GM12865 (cell line): ENCODE measurements at places on chromosomes 12 and 14.

GRCh38 chr12:131608740-131609690, 101.9 kb upstream of the SFSWAP start:
- DNase-seq: peak; percentile 60

GRCh38 chr12:21774358-21775132, at the start of gene KCNJ8:
TSS of gene KCNJ8 (minus strand) at chr12:21774706. CDS start at chr12:21773616, 1,090 bp downstream.
- no peak for DNase-seq

DNA sequence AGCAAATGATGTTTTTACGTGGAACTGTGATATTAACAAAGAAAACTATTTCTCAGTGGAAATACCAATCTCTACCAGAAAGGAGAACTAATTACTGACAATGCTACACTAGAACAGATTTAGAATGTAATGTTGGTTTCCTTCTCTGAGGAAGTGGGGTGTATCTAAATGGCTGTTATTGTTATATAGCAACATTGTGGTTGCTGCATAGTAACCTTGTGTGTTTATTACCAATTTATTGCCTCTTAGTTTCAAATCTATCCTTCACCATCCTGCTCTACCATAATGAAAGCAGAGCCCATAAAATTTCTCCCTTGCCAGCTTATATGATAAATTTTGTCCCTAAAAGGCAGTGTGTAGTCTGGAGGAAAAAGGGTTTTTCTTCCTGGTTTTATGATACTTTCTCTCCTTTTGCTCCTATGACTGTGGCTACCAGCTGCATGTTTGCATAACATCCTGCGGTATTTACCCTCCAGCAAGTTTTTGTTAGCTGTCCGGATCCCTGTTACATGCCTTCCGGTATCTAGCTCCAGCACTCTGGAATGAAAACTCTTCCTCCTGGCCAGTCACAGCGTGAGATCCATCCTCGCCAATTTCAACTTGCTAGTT, 5.7 kb upstream of the KLRK1 start:
- peak; percentile 70 for DNase-seq

GRCh38 chr12:77745624-77746023, 85.1 kb upstream of the NAV3 start:
- DNase-seq: no peak

DNA sequence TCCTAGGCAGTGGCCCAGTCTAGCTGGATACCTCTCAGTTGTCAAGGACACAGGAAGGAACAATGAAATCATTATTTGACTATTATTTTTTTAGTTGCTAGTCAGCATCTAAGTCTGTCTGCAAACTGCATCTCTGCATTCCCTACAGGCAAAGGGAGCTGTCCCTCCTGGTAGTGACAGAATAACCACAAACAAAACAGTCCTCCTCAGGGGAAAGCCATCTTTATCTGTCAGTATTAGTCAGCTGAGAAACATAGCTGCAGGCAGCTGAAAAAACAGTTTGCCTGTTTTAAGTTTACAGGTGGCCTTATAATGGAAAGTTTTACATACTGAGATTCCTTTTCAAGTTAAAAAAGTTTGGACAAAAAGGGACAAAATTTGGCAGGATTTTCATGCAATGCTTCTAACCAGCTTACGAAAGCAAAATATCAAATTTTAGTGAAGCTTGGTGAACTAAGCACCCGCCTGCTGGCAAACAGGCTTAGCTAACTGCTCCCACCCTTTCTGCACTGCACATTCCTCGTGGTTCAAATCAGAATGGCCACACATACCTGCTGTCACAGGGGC, 29.5 kb downstream of the SLC25A21 start:
- no peak for DNase-seq

DNA sequence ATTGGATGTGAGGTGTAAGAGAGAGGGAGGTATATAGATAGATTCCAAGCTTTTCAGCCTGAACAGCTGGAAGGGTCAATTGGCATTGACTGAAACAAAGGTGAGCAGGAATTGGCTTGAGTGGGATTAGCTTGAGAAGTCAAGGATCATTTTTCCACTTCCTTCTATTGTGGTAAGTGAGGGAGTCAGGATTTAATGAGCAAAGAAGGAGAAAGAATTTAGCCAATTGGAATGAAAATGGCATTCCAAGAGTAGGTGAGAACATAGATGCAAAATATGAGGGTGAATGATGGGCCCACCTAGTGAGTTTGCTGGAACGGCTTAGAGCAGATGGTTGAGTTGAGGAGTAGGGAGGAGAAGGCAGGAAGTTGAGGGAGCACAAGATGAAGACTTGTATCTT, 56.5 kb upstream of the ETV6 start:
- DNase-seq: no peak
